ENCODE measurements at places on chromosomes 3 and 15.

GRCh38 chr3:14461748-14462324 lies 59.4 kb downstream of the SLC6A6 start:
- DNase-seq: peak; percentile 35

GRCh38 chr15:98009169-98009568 lies 48.7 kb downstream of the ARRDC4 start:
- no peak for DNase-seq

- peak; percentile 22 for DNase-seq
Observed at GRCh38 chr15:57395292-57395691, 19.0 kb downstream of the CGNL1 start.

- no peak for DNase-seq
Observed at GRCh38 chr3:142839831-142840230, 49.1 kb downstream of the PCOLCE2 start.

Data from body of pancreas (tissue), 4 donors.